ENCODE measurements at places on chromosomes 1 and 21.

GRCh38 chr1:243341074-243341473, 85.2 kb downstream of the SDCCAG8 start:
- no peak for DNase-seq

- peak; percentile 58 for DNase-seq
Observed at GRCh38 chr1:154736841-154737240, 128.9 kb upstream of the ADAR start.

DNA sequence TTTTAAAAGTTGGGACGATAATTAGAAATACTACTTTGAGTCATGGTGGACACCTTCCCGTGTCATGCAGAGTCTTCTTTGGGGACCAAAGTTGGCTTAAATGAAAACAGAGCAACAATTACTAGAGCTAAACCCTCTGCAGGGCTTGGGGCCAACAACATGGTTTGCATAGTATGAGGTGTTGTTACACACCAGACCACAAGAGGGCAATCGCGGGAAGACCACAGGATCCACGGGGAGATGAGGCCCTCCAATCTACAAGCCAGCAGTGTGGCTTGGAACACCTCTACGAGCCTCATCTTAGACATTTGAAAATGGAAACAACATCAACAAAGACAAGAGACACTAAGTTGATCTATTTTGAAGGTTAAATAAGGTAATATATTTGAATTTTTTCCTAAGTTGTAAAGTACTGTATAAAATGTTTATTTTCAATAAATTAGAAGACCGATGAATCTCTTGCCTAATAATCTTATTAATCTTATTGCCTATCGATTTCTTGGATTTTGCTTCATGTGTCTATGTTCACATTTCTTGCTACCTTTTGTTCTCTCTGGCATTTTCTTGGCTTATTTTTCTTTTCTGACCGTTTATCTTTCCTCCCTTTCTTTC, 8.2 kb upstream of the SMCP start:
- DNase-seq: peak; percentile 72

DNA sequence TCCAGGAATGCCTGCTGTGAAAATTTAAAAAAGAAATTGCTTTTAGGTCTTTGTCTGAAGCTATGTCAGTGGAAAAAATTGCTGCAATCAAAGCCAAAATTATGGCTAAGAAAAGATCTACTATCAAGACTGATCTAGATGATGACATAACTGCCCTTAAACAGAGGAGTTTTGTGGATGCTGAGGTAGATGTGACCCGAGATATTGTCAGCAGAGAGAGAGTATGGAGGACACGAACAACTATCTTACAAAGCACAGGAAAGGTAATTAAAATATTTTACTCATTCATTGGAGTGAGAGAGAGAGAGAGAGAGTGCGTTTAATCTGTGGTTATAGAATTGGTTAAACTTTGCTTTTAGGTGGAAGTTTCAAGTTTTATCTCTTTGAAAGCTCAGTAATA, 20.0 kb downstream of the CDC73 start:
- no peak for DNase-seq

GRCh38 chr1:45925728-45926287, 122.4 kb downstream of the MAST2 start:
- DNase-seq: no peak

DNA sequence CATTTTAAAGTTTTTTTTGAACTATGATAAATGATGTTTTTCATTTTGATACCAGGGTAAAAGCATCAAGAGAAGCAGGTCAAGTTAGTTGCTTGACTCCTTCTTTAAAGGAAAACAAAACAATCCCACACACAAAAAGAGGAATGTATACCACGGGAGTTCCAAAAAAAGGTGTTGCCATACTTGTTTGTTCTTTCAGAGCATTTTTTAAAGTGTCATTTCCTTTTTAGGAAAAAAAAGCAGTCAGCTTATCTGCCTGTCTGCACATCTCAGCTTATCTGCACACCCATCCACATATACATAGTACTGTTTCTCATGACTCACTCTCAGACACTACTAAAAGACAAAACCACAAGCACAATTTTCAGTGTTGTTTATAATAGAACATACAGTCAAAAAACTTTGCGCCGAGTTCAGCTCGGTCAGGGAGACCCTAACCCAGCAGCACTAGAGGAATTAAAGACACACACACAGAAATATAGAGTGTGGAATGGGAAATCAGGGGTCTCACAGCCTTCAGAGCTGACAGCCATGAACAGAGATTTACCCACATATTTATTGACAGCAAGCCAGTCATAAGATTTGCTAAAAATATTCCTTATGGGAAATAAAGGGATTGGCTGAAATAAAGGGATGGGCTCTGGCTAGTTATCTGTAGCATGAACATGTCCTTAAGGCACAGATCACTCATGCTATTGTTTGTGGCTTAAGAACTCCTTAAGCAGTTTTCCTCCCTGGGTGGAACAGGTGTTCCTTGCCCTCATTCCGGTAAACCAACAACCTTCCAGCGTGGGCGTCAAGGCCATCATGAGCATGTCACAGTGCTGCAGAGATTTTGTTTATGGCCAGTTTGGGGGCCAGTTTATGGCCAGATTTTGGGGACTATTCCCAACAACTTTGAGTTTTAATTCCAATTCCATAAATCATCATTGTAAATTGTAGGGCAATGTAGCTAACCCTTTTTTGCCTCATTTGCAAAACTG, 11.4 kb upstream of the MNDA start:
- no peak for DNase-seq

DNA sequence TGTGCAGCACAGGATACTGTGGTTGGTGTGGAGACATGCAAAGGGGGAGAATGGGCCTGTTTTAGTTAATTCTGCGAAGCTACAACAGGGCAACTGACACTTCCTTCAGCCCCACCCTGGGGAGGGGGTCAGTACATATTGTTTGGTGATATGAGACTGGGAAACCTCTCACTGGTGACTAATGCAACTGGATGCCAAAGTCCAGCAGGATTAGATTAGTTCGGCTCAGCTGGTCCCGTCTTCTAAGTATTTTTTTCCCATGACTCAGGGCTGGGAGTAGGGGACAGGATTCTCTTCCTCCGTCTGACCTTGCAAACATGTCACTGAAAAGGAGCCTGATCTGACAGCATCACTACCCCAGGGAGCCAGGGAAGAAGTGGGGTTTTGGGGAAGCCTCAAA, 43.0 kb downstream of the PLXNA2 start:
- peak; percentile 97 for DNase-seq

DNA sequence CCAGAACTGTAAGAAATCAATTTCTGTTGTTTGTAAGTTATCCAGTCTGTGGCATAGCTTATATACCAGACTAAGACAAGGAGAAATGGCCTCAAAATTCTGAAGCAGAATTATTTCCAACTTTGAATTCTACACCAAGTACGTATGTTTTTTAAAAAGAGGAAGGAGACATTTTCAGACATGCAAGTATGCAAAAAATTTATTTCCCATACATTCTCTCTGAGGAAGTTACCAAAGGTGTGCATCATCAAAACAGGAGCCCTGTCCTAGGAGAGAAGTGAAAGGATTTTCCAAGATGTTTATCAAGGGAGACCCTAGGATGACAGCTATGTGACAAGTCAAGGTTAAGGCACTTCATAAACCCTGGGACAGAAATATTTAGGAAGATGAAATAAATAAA, 49.3 kb upstream of the RABGAP1L start:
- DNase-seq: no peak

- no peak for DNase-seq
Observed at GRCh38 chr1:24152631-24153494, 9.9 kb upstream of the IL22RA1 start.

GRCh38 chr1:229153955-229154548, 116.9 kb upstream of the RAB4A start:
- no peak for DNase-seq

GRCh38 chr1:221274373-221274772, 395.1 kb downstream of the HLX start:
- no peak for DNase-seq

- no peak for DNase-seq
Observed at GRCh38 chr21:44713130-44713529, 1.8 kb upstream of the TSPEAR start.

- peak; percentile 25 for DNase-seq
Observed at GRCh38 chr1:186189156-186189555, 185.9 kb downstream of the TPR start.

- DNase-seq: no peak
Observed at GRCh38 chr1:42003433-42003832, 84.7 kb upstream of the HIVEP3 start.

GRCh38 chr1:180533266-180533987, 25.3 kb upstream of the OVAAL start:
- peak; percentile 66 for DNase-seq

GRCh38 chr1:55610203-55610602, 395.0 kb upstream of the USP24 start:
- DNase-seq: peak; percentile 60

- DNase-seq: no peak
Observed at GRCh38 chr1:56132520-56132919, 446.8 kb downstream of the PLPP3 start.

DNA sequence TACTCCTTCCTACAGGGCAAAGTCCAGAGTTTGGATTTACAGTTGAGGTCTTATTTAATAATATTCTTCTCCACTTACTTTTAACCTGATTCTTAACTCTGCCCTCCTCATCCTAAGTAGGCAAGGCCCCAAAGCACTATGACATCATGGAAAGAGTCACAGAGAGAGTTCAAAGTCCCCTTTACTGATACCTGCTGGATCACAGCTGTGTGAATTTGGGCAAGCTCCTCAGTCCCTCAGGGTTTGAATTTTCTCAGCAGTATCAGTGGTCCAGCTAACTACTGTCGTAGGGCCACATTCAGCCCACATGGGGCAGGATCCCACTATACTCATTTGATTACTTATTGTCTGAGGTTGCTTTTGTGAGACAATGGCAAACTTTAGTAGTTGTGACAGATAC, 16.0 kb downstream of the TYW3 start:
- DNase-seq: no peak

GRCh38 chr1:181712711-181713110, 229.4 kb downstream of the CACNA1E start:
- DNase-seq: no peak

- DNase-seq: no peak
Observed at GRCh38 chr1:5423109-5423508, 569.1 kb downstream of the NPHP4 start.

- DNase-seq: no peak
Observed at GRCh38 chr21:26042181-26042876, 128.2 kb downstream of the APP start.

- peak; percentile 65 for DNase-seq
Observed at GRCh38 chr1:202234331-202235002, 40.9 kb downstream of the LGR6 start.

GRCh38 chr21:25220169-25220568, 387.1 kb downstream of the MRPL39 start:
- DNase-seq: no peak

DNA sequence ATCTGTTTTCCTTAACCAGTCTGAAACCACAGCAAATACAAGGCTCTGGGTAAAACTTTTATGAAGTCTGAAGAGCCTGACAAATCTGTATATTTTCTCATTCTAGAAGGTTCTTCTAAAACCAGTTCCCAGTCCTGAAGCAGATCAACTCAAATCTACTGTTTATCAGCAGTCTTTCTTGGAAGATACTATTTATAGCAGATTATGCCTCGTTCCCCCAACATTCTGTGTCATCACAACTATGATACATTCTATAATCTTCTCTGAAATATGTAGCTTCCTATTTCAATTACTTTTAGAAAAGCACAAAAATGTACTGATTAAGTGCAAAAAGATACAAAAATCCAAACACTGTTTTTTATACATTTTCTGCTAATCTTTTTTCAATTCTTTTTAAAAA, 67.5 kb downstream of the NIBAN1 start:
- DNase-seq: peak; percentile 64

DNA sequence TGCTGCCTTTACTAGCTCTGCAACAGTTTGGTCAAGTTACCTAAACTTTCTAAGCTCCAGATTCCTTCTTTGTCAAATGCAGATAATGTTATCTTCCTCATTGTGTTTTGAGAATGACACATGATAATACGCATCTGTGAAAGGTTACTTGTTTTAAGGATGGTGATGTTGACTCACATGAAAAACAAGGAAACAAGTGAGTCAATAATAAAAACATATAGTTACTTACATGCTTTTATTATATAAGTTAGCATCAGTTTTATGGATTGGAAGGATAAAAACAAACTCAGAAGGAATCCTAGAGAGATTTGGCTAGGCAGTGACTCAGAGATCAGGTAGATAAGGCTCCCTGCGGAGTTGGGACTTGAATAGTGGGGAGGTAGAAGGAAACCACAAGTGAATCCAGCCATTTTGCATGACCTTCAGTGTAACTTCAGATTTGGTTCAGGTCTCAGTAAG, 144.6 kb downstream of the LMO4 start:
- no peak for DNase-seq

DNA sequence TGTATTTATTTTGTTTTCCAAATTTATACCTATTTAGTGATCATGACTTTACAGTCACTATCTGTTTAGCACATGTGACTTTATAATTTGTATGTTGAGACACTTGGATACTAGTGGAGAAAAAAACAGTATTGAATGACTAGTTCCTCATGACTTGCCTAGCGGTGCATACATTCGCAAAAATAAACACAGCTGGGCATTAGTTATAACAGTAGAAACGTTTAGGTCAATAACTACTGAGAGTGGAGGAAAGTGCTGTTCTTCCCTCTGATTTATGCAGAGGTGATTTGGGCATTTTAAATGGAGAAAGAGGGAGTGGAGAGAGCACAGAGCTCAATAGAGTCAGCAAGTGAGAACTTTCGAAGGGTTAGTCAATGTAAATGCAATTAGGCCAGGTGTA, 1679.0 kb upstream of the B3GALT2 start:
- DNase-seq: no peak

- DNase-seq: no peak
Observed at GRCh38 chr21:44751799-44752636, 40.6 kb upstream of the TSPEAR start.

DNA sequence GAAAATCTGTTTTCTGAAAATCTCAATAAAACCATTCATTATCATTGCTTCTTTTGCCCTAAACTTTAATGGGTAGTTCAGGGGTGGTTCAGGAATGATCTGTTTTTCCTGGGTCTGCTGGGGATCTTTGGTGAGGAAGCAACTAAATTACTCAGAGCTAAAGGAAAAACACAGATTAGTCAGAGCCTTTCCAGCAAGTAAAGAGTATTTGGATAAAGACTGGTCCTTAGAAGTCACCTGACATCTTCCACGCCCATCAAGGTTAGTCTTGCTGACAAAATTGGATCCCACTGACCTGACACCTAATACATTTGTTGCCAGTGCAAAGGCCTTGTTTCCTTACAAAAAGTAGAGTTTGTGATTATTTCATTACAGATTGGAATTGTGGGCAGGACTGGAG, 24.2 kb downstream of the HSPA13 start:
- DNase-seq: no peak

GRCh38 chr1:181178241-181178879, 89.9 kb downstream of the IER5 start:
- DNase-seq: no peak
